Dorsolateral prefrontal cortex (tissue), 122 donors: ENCODE measurements at places on chromosomes 16 and 17.
A peak's percentile ranks its signal among the peaks of the same experiment; 100 is the strongest.

- no peak for DNase-seq
These were observed 14.9 kb downstream of the IRF8 start for GRCh38 chr16:85913688-85914422.

- DNase-seq = peak; percentile 65
These were observed 73.0 kb downstream of the BMERB1 start for GRCh38 chr16:15507301-15507958.

DNA sequence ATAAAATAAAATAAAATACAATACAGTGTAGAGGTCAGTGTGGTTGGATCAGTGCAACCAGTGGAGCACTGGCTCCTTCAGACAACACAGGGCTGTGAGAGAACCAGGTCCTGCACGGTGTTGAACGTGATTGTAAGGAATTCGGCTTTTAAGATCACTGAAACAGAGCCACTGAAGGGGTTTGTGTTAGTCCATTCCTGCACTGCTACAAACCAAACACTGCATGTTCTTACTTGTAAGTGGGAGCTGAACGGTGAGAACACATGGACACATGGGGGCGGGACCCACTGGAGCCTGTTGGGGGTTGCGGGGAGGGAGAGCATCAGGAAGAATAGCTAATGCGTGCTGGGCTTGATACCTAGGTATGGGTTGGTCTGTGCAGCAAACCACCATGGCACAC lies 193.2 kb upstream of the AXIN2 start:
- no peak for DNase-seq

DNA sequence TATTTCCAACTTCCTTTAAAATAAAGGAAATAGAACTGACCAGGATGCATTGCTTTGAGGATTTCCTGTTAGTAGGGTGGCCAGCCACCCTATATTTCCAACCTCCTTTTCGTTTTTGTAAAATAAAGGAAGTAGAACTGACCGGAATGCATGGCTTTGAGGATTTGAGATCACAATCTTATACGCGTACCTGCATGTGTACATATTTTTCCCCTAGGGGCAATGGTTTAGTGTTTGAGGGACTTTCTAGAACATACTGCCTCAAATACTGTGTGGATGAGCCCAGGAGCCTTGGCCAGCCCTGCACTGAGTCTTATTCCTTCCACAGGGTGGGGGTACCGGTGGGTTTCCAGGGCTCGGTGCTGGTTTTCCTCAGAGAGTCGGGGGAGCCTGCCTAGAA lies 25.6 kb downstream of the MAPK8IP3 start:
- DNase-seq = no peak

- DNase-seq = no peak
These were observed 7.1 kb downstream of the XPO6 start for GRCh38 chr16:28204622-28205021.

GRCh38 chr17:28404007-28404406 lies 2.0 kb downstream of the SLC46A1 start:
- DNase-seq = no peak

DNA sequence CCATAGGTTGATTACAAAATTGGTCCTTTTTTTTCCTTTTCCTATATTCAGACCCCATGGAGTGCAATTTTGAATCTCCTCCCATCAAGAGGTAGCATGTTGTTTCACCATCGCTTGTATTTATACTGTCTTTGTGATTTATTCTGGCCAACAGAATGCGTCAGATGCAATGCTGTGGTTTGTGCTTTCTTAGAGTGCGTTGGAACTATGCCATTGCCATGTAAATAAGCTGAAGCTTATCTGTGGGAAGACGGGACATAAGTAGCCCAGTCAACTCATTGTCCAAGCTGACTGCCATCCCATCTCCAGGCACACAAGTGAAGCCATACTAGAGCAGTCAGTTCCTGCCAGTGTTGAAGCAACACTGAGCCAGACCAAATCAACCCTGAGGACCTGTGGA lies 1339.3 kb upstream of the GOT2 start:
- no peak for DNase-seq

- DNase-seq = no peak
These were observed 908.4 kb downstream of the KCNJ18 start for GRCh38 chr17:22600644-22601298.

GRCh38 chr16:69328854-69329316 lies 1.5 kb downstream of the PDF start:
- DNase-seq = no peak

- no peak for DNase-seq
These were observed 2.1 kb upstream of the ZSCAN10 start for GRCh38 chr16:3101018-3101840.

GRCh38 chr16:24863582-24864437 lies 18.0 kb downstream of the SLC5A11 start:
- no peak for DNase-seq

DNA sequence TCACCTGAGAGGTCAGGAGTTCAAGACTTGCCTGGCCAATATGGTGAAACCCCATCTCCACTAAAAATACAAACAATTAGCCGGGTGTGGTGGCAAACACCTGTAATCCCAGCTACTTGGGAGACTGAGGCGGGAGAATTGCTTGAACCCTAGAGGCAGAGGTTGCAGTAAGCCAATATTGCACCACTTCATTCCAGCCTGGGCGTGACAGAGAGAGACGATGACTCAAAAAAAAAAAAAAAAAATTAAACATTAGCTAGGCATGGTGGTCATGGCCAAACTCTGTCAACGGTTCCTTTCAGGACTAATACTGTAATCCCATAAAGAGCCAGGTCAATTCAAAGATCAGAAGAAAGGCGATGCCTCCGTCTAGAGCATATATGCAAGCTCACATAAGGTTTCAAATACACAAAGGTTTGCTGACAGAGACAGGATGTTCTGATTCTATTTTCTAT lies 2.4 kb downstream of the RNF157 start:
- no peak for DNase-seq

GRCh38 chr16:57192146-57192545 lies 6.0 kb downstream of the RSPRY1 start:
- DNase-seq = no peak

- DNase-seq = no peak
These were observed 142.6 kb downstream of the UTP18 start for GRCh38 chr17:51402899-51403298.

DNA sequence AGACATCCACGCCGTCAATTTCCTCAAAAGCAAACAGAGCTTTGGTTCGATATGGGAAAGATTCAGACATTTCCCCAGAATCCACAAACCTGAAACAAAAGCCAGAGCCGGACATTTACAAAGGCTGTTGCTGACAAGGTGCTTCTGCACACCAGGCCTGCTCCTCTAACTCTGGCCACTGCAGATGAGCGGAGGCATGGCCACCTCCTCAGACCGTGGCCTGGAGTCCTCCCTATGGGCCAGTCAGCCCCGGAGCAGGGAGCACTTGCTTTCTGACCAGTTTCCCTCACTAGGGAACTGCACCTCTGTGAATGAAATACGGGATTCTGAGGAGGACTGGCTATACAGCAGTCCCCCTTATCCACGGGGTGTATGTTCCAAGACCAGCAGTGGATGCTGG lies 22.3 kb upstream of the TRAP1 start:
- no peak for DNase-seq

DNA sequence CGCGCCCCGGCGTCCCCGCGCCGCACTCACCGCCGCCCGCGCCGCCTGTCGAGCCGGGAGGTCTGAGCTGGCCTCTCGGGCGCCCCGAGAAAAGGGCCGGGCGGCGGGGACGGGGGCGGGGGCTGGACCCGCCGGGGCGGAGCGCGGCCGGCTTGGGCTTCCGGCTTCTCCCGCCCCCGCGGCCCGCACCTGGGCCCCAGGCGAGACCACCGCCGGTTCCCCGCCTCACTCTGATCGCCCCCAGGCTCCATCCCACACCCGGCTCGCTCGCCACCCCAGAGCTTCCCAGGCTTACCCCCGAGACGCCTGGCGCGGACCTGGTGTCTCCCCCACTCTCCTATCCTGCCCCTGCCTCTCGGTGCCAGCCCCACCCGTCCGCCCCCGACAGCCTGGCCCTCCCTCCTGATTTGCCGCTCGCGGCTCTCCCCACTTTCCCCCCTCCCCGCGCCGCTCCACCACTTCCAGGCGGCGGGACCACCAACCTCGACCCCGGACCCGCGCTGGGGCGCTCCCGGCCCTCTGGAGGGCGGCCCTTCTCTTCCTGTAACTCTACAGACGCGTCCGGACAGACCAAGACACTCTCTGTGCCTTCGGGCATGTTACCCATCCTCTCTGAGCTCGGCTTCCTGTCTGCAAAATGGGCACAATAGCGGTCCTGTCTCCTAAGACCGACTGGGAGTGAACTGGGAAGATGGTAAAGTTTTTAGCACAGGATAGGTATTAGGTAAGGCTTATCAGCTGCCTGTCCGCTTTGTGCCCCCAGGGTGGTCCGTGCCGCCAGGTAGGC lies at the start of gene LITAF:
Gene LITAF (minus strand): TSS at position 64 of the 787 bp plus-strand sequence. CDS start 30,189 bp downstream, outside the sequence.
- DNase-seq = peak; percentile 54

DNA sequence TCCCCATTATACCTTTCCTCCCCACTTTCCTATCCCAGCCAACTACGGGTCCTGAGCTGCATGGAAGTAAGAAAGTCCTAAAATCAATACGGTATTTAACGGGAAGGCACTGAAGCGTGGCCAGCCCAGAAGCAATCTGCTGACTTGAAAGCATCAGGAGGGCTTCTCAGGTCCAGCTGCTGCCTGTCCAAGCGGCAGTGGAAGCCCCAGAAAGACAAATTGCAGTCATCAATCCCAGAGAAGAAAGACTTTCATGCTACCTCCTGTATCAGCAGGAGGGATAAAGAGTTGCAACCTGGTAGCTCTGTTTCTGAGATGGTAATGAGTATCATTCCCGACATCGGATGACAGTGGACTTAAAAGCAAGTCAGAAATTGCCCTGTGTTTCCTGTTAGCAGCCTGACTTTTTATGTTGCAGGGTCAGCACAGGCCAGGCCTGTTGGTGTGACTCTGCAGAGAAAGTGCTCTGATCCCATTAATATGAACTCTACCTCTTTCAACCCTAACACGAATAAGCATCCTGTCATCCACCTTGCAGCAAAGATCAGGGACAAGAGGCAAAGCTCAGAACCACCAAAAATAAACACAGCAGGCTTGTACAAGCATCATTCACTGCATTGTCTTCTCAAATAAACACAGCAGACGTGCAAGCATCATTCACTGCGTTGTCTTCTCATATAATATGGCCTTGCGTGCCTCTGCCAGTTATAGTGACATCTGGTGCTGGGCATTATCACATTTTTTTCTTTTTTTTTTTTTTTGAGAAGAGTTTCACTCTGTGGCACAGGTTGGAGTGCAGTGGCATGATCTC lies 358.6 kb upstream of the CDH11 start:
- no peak for DNase-seq

- DNase-seq = no peak
These were observed 33.1 kb upstream of the ST6GALNAC1 start for GRCh38 chr17:76676629-76677028.

DNA sequence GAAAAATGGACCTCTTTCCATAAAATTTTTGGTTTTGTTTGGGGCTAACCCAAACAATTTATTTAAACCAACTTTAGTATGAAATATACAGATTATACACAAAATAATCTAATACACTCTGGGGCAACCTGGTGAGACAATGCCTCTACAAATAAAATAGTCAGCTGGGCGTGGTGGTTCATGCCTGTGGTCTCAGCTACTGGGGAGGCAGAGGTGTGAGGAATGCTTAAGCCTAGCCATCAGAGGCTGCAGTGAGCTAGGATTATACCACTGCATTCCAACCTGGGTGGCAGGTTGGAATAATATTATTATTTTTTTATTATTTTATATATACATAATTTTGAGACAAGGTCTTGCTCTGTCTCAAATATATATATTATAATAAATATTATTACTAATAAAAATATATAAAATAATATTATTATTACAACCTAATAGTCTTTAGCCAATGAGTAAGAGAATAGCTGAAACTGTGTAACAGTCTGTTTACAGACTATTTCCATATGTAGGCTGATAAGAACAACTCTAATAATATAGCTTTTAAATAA lies 50.5 kb downstream of the GLG1 start:
- DNase-seq = no peak

- no peak for DNase-seq
These were observed 312.2 kb upstream of the MAF start for GRCh38 chr16:79912592-79913310.

DNA sequence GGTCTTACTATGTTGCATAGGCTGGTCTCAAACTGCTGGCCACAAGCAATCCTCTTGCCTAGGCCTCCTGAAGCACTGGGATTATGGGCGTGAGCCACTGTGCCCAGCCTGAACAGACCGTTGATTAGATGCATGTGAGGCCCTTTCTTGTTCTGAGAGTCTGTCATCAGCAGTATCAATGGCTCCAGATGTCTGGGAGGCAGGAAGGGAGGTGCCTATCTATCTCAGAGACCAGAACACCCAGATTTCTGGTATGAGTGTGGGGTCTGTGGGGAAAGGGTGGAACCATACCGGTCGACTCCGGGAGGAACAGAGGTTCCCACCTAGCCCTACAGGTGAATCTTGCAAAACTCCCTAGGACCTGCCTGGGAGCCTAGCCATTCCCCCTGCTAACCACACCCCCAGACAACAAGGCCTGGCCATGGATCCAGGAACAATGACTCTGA lies 71.7 kb downstream of the PRKCB start:
- DNase-seq = no peak

- no peak for DNase-seq
These were observed 29.3 kb downstream of the MAPT start for GRCh38 chr17:45923511-45924268.

DNA sequence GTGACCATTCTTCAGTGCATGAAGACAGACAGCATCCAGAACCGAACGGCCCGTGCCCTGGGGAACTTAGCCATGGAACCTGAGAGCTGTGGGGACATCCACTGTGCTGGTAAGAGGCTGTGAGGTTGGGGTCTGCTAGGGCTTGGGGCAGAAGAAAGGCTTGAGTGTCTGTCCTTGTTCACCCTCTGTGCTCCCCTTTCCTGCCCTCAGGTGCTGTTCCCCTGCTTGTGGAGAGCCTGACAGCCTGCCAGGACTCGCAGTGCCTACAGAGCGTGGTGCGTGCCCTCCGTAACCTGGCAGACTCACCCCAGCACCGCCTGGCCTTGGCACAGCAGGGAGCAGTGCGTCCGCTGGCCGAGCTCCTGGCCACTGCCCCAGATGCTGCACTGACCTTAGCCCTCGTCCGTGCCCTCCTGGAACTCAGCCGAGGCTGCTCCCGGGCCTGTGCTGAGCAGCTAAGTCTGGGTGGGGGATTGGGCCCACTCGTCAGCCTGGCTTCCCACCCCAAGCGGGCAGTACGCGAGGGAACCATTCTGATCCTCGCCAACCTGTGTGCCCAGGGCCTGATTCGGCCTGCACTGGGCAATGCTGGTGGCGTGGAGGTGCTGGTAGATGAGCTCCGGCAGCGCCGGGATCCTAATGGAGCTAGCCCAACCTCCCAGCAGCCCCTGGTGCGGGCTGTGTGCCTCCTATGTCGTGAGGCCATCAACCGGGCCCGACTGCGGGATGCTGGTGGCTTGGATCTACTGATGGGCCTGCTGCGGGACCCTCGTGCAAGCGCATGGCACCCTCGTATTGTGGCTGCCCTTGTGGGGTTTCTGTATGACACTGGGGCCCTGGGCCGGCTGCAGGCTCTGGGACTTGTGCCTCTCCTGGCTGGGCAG lies 2.9 kb downstream of the ARMC5 start:
- DNase-seq = no peak

GRCh38 chr16:3915426-3916260 lies 35.1 kb upstream of the CREBBP start:
- DNase-seq = no peak

GRCh38 chr16:721765-722540 lies 1.0 kb downstream of the ANTKMT start:
- DNase-seq = no peak

GRCh38 chr16:89822188-89823086 lies 5.8 kb upstream of the SPIRE2 start:
- DNase-seq = no peak
